ENCODE measurements at places on chromosomes 6 and 20.

DNA sequence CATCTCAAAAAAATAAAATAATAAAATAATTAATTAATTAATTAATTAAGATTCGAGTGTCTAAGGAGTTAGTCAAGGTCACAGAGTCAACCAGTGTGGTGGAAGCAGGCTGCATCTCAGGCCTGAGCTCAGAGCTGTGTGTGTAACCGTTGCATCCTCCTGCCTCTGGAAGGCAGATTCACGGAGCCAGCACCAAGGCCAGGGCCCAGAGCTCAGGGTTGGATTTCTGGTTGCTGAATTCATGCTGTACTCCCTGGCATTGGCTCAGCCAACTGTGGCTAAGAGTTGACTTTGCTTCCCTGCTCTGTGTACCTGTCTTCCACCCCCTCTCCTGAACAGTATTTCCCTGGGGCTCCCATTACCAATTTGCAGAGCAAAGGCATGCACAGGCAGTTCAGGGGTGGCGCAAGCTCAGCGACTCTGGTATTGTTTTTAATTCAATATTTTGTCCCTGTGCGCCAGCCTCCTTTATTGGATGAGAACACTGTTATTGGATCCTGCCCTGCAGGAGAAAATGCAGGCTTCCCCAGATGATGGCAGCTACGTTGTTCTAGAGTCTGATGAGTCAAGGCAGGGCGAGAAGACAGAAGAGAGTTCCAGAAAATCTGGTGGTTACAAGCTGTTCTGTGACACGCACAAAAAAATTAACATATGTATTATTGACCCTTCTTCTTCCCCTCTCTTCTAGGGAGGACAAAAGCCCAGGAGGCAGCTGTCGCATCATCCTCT lies 12.3 kb upstream of the CTNNBL1 start:
- DNase-seq, result no peak

DNA sequence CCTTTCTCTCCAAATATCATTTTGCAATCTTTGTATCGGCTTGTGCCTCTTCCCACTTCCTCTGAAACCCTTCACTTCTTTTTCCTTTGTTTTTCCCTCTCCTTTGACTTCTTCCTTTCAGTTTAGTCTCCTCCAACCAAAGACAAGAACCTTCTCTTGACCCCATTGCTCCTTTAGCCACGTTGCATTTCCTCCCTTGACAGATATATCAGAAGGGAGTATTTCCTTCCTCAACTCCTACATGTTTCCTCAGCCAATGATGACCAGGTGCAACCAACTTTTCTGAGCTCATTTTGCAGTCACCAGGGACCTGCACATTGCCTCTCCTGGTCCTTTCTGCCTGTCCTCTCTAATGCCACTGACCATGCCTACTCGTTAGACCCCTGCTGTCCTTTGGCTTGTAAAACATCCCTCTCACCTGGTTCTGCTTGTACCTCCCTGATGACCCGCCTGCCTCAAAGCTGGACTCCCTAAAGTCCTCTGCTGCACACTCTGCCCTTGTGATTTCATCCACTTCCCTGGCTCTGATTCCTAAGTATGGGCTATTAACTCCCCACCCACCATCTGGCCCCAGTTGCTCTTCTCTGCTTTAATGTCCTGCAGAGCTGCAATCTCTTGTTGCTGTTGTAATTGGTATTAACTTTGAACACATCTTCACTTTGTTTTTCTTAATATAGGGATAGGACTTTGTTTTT lies 27.4 kb downstream of the SLC22A16 start:
- no peak for DNase-seq

DNA sequence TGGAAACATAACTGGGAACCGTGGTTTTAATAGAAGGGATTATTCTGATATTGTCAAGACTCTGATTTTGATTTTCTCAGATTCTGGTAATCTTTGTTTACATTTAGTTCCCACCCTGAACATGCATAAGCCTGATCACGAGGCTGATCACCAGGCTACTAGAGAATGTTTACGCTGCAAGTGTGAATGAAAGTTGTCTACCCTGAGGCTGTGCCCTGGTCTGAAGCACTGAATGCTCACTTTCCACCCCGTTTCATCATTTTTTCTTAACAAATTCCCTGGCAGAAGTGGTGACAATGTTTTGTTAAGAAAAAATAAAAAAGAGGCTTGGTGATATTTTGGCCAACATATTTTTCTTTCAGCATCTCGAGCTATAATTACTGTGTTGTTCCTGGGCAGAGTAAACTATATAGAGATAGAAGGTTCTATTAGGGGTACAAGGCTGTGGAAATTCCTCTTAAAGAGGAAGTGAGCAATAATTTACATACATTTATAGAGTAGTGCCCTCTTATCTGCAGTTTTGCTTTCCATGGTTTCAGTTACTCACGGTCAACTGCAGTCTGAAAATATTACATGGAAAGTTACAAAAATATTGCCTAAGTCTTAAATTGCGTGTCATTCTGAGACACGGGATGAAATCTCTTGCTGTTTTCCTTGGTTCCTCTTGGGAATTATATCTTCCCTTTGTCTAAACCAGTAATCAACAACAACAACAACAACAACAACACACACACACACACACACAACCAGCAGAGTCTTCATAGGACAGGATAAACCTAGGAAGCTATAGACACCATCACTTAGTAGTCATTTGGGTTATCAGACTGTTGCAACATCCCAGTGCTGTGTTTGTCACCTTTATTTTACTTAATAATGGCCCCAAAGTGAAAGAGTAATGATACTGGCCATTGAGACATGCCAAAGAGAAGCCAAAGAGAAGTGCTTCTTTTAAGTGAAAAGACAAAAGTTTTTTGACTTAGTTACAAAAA lies 566.6 kb upstream of the CITED2 start:
- no peak for DNase-seq

DNA sequence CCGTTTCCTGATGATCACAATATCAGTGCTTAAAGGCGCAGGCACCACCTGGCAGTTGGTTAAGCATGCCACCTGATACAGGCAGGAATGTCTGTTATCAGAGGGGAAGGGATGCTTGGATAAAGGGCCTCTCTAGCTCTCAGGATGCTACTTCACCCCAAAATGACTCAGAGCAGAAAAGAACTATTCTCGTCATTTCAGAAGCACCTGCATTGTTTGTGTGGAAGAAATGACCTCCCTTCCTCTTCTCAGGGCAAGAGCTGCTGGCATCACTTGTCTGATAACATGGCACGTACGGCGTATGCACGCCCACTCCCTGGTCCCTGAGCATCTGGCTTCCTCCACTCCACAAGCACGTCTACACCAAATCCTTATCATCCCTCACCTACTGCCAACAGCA lies 47.3 kb downstream of the ATP9A start:
- DNase-seq, result no peak

- DNase-seq, result no peak
These were observed 21.7 kb upstream of the BNIP5 start for GRCh38 chr6:36358226-36358915.

GRCh38 chr6:42661540-42662153 lies 60.8 kb downstream of the PRPH2 start:
- DNase-seq, result peak; percentile 82

DNA sequence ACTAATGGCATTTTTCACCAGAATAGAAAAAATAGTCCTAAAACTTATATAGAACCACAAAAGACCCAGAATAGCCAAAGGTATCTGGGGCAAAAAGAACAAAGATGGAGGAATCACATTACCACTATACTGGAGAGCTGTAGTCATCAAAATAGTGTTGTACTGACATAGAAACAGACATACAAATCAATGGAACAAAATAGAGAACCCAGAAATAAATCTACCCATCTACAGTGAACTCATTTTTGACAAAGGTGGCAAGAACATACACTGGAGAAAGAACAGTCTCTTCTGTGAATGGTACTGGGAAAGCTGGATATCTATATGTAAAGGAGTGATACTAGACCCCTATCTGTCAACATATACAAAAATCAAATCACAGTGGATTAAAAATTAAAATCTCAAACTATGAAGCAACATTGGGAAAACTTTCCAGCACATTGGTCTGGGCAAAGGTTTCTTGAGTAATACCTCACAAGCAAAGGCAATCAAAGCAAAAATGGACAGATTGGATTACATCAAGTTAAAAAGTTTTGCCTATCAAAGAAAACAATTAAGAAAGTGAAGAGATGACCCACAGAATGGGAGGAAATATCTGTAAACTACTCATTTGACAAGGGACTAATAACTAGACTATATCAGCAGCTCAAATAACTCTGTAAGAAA lies 120.5 kb downstream of the MEI4 start:
- DNase-seq, result no peak

GRCh38 chr20:3168079-3168828 lies 5.1 kb downstream of the LZTS3 start:
- no peak for DNase-seq

DNA sequence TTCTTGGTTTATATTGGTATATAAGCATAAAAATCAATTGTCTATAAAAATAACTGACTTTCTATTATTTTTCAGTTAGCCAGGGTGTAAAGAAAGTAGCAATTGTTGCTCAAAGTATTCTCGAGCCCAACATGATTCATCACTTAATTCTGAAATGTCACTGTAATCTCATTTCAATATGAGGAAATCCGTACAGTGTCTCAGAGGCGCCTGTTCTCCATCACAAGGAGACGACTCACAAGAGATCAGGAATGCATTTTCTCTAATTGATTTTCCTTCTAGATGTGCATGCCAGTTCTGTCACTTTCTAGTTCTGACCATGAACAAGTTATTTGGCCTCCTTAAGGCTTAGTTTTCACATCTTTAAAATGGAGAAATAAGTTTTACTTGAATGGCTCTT lies 753.1 kb downstream of the MAFB start:
- no peak for DNase-seq

DNA sequence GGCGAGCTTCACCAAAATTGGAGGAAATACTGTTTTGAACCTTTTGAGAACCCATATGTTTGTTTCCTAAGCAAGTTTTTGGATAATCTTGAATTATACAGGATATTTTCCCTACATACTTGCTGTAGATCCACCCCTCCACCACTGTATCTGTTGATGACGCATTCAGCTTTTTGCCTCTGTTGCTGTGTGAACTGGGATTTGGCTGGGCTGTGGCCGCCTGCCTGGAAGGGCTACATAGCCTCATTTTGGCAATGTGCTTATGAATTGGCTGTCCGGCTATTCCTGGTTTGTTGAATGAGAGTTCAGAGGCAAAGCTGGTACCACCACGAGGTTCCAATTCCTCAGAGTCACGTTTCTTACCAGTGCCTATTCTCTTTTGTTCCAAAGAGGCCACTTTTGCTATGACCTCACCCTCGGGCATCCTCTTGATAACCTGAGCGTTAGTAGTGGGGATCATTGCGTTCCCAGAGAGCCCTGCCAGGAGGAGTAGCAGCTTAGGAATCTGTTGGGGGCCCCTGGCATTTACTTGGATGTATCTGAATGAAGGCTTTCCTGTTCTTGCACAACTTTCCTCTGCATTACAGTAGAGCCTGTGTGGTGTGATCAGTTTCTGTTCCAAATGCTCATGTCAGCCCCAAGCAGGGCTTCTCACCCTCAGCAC lies 6.4 kb downstream of the FAM83D start:
- no peak for DNase-seq

- DNase-seq, result peak; percentile 81
These were observed 3.0 kb upstream of the FOXO3 start for GRCh38 chr6:108557494-108558371.

GRCh38 chr20:2133318-2134183 lies 31.9 kb downstream of the STK35 start:
- DNase-seq, result no peak

DNA sequence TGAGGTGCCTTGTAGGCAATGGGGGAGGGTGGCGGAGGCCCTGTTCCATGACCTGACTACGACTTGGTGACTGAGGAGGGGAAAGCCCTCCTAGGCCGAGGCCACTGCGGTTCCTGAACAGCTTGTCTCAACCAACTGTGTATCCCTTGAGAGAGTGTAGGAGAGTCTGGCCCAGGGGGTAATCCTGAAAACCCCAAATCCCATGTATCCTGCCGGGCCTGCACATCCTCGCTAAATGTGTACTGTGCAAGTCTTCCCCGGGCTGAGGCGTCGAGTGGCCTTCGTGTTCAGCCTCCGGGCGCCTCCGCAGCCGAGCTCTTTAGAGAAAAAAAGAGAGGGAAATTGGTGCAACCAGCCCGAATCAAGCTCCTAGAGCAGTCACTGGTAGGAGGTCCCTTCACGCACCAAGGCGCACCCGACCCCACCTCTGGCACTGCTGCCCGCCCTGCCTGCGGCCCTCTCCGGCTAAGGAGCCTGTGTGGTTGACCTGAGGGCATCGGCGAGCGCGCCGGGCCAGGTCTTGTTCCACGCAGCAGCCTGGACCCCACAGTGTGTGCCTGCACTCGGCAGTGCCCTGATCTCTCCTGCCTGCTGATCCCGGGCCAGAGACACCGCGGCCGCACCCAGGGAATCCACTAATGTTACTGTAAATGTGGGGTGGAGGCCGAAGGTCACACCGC lies 7.3 kb downstream of the SIM1 start:
- DNase-seq, result no peak

- DNase-seq, result no peak
These were observed 42.7 kb upstream of the EZR start for GRCh38 chr6:158861686-158862381.

GRCh38 chr20:25000268-25000801 lies 7.8 kb upstream of the APMAP start:
- no peak for DNase-seq

- no peak for DNase-seq
These were observed 7.5 kb downstream of the LAMA5 start for GRCh38 chr20:62359491-62360121.

GRCh38 chr6:75409928-75410327 lies 83.7 kb downstream of the FILIP1 start:
- DNase-seq, result no peak

DNA sequence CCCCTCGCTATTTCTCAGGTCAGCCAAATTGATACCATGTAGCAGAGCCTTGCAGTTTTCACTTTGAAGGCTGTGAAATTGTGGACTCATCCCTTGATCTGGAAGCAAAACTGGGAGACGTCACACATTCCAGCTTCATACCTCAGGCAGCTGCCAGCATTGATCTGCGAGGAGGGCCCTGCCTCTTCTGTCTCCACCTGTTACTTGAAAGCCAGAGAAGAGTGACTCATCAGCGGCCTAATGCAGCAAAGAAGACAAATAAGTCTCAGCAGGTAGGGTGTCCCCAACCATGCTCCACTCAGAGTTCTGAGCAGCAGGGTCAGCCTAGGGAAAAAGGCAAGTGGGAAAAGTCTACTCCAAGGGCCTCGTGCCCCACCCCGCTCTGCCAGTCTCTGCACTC lies 69.4 kb upstream of the BMP2 start:
- DNase-seq, result no peak

- no peak for DNase-seq
These were observed 7.8 kb downstream of the UBE3D start for GRCh38 chr6:83057705-83058321.

- DNase-seq, result no peak
These were observed 51.1 kb downstream of the FGD2 start for GRCh38 chr6:37056439-37057127.

- no peak for DNase-seq
These were observed 6.7 kb upstream of the GJA10 start for GRCh38 chr6:89887452-89888137.

DNA sequence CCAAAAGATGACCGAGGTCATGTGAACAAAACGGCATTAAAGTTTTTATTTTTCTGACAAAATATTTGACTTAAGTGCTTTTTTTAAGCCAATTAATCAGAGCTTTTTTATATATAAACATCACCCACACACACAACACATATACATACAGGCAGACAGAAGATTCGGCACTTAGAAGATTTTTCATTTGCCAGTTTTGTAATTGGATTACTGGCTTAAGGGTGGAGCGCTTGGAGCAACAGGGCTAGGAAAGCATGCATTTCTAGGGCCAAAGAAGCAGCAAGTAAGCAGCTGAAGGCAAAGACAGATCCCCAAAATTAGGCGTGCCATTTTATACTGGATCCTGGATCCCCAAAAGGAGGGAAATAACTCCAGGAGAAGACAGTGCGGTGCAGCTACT lies 30.3 kb downstream of the SAMD5 start:
- no peak for DNase-seq

GRCh38 chr6:157650261-157650640 lies 172.8 kb upstream of the SNX9 start:
- DNase-seq, result no peak

Measured in activated naive CD4-positive, alpha-beta T cell treated with anti-CD3 and anti-CD28 coated beads, Interleukin-2, amount 50 U/mL, for 16 hours (primary cell).